NCI-H524 (cell line): ENCODE measurements at places on chromosomes 1 and 21.

DNA sequence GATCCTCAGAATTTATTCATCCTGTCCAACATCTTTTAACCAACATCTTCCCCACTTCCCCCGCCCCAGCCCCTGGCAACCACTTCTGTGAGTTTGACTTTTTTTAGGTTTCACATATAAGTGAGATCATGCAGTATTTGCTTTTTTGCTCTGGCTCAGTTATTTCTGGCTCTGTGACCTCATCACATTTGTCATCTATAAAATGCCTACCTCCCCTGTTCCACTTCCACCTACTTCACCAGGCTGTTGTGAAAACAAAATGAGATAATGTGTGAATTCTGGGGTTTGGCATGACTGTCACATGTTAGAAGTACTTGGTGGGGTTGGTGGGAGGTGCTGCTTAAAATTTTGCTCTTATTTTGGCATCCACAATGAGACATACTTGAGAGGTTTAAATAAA, 18.4 kb downstream of the HHAT start:
- DNase-seq, result no peak

GRCh38 chr1:111598544-111598943, 21.0 kb upstream of the RAP1A start:
- no peak for DNase-seq

GRCh38 chr1:63663873-63664272, 70.7 kb downstream of the PGM1 start:
- no peak for DNase-seq

DNA sequence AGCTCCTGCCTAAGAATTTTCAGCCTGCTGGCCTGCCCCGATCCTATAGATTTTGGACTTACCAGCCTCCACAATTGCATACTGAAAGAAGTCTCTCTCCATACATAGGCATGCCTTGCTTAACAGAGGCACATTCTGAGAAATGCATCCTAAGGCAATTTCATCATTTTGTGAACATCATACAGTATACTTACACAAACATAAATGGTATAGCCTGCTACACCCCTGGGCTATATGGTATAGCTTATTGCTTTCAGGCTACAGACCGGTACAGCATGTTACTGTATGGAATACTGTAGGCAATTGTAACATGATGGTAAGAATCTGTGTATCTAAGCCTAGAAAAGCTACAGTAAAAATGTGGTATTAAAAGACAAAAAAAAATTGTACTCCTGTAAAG, 174.7 kb downstream of the NRIP1 start:
- DNase-seq, result no peak

GRCh38 chr1:184691719-184692324, 62.8 kb downstream of the EDEM3 start:
- peak; percentile 57 for DNase-seq

DNA sequence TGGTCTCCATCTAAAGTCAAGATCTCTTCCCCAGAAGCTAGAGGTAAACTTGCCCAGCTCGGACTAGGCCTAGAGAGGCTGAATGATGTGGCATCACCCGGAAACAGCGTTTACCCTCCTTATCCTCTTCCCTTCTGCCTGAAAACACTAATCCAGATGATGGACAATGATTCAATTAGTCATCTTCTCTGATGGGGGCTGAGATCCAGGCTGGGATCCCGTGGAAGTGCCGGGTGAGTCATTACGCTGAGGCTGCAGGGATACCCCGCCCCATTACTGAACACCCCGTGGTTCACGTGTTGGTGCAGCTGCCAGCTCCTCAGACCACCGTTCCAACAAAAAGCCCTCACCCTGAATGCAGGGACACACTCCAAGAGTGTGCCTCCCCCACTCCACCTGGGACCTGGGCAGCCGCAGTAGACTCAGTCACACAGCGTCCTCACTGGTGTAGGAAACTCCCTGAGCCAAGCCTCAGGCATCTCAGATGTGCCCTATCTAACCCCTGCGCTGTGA, 2.0 kb downstream of the S100A6 start:
- no peak for DNase-seq

DNA sequence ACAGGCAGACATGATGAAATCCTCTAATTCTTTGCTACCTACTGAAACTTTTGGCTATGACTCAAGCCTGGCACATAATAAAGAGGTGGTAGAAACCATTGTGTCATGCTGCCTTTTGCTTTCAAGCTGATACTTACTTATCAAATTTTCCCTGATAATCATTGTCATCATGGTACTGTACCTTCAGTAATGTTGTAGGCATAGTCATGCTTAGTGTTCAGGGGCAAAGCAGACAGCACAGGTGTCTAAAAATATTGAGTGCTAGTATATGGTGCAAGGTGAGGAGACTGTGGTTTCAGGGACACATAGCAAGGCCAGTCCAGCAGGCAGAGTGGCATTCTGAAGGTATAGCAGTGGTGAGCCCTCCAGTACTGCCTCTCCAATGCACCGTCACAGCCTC, 226.9 kb upstream of the DEPDC1 start:
- no peak for DNase-seq

- no peak for DNase-seq
Measured at GRCh38 chr21:41774467-41775148, 7.8 kb upstream of the RIPK4 start.

GRCh38 chr1:187871177-187871845, 1042.6 kb downstream of the PLA2G4A start:
- DNase-seq, result peak; percentile 97

- no peak for DNase-seq
Measured at GRCh38 chr21:33696465-33696864, 54.2 kb downstream of the ITSN1 start.

- no peak for DNase-seq
Measured at GRCh38 chr1:228392111-228392936, 14.3 kb downstream of the TRIM11 start.

GRCh38 chr1:44688760-44689446, 14.4 kb downstream of the ARMH1 start:
- DNase-seq, result no peak

DNA sequence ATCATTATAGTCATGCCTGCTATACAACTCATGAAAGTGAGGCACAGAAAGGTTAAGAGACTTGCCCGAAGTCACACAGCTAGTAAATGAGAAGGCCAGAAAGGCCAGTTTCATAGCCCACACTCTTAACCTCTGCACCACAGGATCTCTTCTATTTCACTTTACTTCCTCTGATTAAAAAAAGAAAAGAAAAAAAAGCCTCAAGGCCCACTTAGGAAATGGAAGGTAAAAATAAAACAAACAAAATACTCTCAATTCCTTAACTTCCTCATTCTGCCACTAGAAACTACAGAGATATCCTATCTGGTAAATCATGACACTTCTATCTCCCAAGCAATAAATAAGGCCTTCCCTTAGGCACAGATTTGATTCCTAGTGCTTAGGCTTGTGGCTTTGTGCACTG, 7.6 kb upstream of the ENAH start:
- DNase-seq, result no peak

DNA sequence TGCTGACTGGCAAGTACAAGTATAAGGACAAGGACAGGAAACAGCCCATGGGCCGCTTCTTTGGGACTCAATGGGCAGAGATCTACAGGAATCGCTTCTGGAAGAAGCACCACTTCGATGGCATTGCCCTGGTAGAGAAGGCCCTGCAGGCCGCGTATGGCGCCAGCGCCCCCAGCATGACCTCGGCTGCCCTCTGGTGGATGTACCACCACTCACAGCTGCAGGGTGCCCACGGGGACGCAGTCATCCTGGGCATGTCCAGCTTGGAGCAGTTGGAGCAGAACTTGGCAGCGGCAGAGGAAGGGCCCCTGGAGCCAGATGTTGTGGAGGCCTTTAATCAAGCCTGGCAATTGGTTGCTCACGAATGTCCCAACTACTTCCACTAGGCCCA, 32.0 kb downstream of the SLC16A1 start:
- DNase-seq, result no peak

- DNase-seq, result no peak
Measured at GRCh38 chr21:14533499-14534428, 12.4 kb downstream of the SAMSN1 start.

- no peak for DNase-seq
Measured at GRCh38 chr1:240806200-240806745, 194.3 kb upstream of the GREM2 start.
